ENCODE measurements at places on chromosomes 16 and 17.

- H3K4me3 ChIP-seq = no peak overlapping the region
- DNase-seq = no peak
Observed at GRCh38 chr17:71180801-71181385, 939.9 kb upstream of the SOX9 start.

- no peaks in the 10 kb centered on the region for H3K4me1 ChIP-seq
- no peaks in the 10 kb centered on the region for H3K36me3 ChIP-seq
- no peak within 1 kb of the TSS for H3K27ac ChIP-seq
- peaks cover 16% of the 10 kb centered on the region for H3K27me3 ChIP-seq
- DNase-seq = peak; percentile 85
- peak within 1 kb of the TSS; percentile 64 for H3K4me3 ChIP-seq
Observed at GRCh38 chr16:89828199-89828869, at the start of gene SPIRE2. SPIRE2 (plus strand) TSS chr16:89828475; CDS start chr16:89828551, 76 bp downstream.

GRCh38 chr16:2963074-2963722 is 877 bp upstream of the KREMEN2 start:
- H3K4me3 ChIP-seq = peak overlapping the region; percentile 91
- H3K4me1 ChIP-seq = peaks cover 36% of the 10 kb centered on the region
- peak; percentile 27 for DNase-seq
- H3K27me3 ChIP-seq = peaks cover 2% of the 10 kb centered on the region
- H3K36me3 ChIP-seq = no peaks in the 10 kb centered on the region

- peaks cover 31% of the 10 kb centered on the region for H3K27me3 ChIP-seq
- no peak overlapping the region for H3K4me3 ChIP-seq
- H3K36me3 ChIP-seq = no peaks in the 10 kb centered on the region
- no peak for DNase-seq
- H3K4me1 ChIP-seq = no peaks in the 10 kb centered on the region
Observed at GRCh38 chr17:5888811-5889210, 181.4 kb upstream of the WSCD1 start.

DNA sequence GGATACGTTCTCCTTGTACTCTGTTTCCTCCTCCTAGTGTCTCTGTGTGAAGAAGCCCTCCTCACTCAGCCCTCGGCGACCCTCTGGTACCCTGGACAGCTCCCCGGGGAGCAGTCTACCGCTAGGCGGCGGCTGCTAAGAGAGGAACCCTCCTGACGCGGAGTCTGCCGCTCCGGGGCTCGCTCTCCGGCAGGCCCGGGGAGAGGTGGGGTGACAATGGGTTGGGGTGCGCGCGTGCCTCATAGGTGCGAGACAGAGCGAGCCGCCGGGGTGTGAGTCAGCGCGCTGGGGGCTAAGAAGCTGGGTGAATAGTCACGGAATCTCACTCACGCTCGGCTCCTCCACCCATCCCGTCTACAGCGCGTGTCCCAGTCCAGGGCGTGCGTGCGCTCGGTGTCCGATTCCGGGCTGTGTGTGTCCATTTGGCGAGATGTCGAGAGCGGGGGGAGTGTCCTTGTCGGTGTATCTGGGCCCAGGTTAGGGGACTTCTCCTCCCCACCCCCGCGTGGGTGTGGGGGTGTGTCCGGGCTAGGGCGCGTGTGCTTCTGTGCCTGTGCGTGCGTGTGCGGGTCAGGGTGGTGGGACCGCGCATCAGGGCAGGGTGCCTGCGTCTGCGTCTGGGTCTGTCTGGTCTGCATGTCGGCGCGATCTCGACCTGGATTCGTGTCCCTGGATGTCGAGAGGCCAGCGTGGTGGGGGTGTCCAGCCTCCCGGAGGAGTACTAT is 577 bp upstream of the HS3ST2 start:
- H3K36me3 ChIP-seq = no peaks in the 10 kb centered on the region
- H3K4me3 ChIP-seq = no peak overlapping the region
- DNase-seq = no peak

- H3K4me1 ChIP-seq = peaks cover 11% of the 10 kb centered on the region
- DNase-seq = peak; percentile 34
- H3K27ac ChIP-seq = no peak overlapping the region
- H3K27me3 ChIP-seq = no peaks in the 10 kb centered on the region
- no peak overlapping the region for H3K4me3 ChIP-seq
Observed at GRCh38 chr17:82668631-82669099, 20.4 kb upstream of the WDR45B start.

Measured in naive thymus-derived CD8-positive, alpha-beta T cell (primary cell).